Stimulated activated CD8-positive, alpha-beta memory T cell treated with anti-CD3 and anti-CD28 coated beads, Interleukin-2, amount 100 ng/mL, for 48 hours (primary cell): ENCODE measurements at places on chromosomes 2 and 18.

- no peak for DNase-seq
Measured at GRCh38 chr2:173953047-173953424, 12.1 kb downstream of the SP3 start.

- no peak for DNase-seq
Measured at GRCh38 chr2:199581408-199581807, 123.7 kb upstream of the SATB2 start.

- DNase-seq: no peak
Measured at GRCh38 chr18:44837482-44838180, 156.9 kb downstream of the SETBP1 start.

DNA sequence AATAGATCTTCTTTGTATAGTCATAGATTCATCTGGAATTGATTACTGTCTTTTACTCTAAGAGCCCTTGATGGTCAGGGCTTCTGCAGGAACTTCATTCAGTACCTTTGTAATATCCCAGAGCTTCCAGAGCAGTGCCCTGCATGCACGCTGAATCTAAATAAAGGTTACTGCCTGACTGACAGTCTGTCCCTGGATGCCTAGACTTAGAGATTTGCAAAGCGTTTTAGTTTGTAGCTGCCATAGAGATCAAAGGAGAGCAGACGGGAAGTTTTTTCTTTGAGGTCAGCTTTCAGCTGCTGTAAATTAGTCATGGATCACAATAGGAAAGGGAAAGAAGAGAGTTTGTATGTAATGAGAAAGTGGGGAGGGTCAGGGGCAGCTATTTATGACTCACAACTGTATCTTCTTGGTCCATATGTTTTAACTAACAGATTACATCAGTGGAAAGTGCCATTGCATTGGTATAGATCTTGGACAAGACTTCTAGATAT is 45.2 kb upstream of the NYAP2 start:
- no peak for DNase-seq

DNA sequence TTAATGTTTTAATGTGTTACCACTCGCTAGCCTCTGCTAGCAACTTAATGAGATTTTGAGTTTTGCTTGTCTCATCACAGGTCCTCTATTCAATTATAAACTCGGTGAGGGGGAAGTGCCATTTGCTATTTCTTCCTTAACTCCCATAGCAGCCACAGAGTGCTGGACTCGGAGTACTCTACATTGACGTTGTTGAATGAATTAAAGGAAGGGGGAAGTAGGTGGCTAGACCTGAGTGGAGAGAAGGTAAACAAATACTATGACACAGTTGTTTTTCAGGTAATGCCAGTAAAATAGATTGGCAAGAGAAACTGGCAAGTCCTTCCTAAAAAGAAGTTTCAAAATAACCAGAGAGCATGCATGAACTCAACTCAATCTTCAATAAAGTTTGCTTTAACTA is 339.3 kb downstream of the HRH4 start:
- DNase-seq: no peak

GRCh38 chr2:18792226-18792629 is 202.9 kb upstream of the NT5C1B start:
- no peak for DNase-seq

DNA sequence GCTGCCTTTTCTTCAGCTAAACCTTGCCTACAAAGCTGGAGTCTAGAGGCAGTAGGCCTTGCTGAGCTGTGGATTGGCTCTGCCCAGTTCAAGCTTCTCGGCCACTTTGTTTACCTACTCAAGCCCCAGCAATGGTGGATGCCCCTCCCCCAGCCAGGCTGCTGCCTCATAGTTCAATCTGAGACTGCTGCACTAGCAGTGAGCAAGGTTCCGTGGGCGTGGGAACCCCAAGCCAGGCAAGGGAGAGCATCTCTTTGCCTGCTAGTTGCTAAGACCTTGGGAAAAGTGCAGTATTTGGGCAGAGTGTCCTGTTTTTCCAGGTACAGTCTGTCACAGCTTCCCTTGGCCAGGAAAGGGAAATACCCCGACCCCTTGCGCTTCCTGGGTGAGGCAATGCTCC is 68.9 kb downstream of the VAPA start:
- no peak for DNase-seq

DNA sequence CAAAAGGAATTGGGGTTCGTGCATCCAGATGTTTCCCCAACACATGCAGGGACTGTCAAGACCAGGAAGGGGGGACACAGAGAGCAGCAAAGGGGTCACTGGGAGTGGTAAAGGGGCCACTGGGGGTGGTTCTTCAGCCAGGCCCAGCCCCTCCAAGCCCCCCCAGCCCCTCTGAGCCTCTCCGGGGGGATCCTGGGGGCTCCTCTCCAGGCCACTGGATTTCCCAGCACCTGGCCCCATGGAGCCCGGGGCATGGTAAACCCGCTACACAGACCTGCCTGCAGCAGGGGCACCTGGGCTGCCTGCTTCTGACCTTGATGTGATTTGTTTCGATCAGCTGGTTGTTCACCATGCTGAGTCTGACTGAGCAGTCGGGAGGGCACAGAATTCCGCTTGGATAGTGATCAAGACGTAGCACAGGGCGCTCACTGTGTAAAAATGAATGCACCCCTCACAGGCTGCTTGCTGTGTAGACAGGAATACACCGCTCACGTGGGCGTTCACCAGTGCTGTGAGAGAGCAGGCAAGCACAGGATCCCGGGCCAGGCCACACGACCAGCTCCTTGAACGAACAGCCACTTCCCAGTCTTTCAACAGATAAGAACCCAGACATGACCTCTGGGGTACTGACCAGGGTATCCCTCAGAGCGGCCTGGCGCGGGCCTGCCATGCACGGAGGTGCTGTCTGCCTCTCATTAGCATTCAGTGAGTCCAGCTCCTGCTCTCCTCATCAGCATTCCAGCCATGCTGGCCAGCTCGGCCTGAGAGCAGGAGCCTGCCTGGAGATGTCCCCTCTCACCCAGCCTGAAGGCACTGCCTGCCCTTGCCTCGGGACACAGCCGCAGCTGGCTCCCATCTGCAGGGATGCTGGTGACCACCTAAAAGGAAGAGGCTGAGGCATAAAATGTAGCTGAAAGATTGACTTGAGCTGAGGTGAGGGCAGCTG is 73.3 kb upstream of the OTOS start:
- DNase-seq: no peak

DNA sequence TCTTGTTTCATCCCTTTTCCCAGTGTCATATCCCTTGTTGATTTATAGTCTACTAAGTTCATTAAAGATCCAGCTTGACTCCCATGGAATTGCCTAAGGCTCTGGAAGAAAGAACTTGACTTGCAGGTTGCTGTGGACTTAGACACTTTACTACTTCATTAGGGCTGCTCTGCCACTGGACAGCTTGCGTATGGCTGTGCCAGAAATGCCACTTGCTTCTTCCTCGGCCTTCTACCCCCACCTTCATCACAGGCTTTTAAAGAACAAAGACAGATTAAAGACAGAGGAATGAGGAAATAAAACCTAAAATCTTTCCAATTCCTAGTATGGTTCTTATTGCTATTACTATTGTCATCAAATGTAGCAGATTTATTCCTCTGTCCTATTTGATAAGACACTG is 591.7 kb downstream of the BCL11A start:
- DNase-seq: no peak
